Stimulated activated effector memory CD8-positive, alpha-beta T cell treated with anti-CD3 and anti-CD28 coated beads, Interleukin-12 subunit alpha, Interleukin-12 subunit beta, amount 100 ng/mL, for 72 hours (primary cell): ENCODE measurements at places on chromosomes 5 and 9.

GRCh38 chr5:157459715-157460599 lies at the start of gene NIPAL4:
TSS of gene NIPAL4 (plus strand) at chr5:157460213. CDS start at chr5:157460321, 108 bp downstream.
- peak; percentile 16 for DNase-seq

DNA sequence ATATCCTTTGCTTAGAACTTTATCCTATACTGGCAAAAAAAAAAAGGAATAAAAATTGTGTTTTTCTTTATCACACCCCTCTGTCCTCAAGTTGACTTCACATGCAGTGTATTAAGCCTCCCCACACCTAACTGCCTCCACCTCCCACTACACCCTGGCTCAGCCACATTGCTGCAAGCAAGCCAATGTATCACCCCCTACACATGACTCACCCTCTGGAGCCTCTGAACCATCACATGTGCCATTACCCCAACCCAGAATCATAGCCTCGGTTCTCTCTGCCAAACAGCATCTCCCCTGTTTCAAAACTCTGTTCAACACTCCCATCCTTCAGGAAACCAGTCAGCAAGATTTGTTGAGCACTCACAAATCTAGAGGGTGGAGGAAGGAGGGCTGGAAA lies 209.0 kb downstream of the CWC27 start:
- DNase-seq, result no peak

- DNase-seq, result peak; percentile 37
Measured at GRCh38 chr9:88791105-88791805, 200.0 kb upstream of the S1PR3 start.

DNA sequence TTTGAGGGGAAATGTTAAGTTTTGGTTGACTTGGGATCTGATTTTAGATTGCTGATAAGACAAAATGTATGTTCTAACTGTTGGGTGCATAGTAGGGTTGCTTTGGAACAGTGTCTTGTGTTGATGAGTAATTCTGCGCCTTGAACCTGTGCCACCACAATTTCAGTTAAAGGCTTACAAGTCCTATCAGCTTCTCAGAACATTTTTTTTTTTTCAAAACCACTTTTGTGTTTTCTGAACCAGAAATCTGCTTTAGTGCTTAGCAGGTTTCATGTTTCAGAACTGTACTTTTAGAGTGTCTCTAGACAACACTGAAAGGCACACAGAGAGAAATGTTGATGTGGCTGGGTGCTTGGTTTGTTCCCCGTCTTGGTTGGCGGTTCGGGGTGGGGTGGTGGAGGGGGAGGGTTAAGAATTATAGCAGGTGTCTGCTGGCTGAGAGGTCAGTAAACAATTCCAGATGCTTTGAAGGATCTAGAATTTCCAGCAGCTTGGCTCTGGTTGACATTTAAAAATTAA lies 84.6 kb downstream of the ANKRD55 start:
- DNase-seq, result no peak

DNA sequence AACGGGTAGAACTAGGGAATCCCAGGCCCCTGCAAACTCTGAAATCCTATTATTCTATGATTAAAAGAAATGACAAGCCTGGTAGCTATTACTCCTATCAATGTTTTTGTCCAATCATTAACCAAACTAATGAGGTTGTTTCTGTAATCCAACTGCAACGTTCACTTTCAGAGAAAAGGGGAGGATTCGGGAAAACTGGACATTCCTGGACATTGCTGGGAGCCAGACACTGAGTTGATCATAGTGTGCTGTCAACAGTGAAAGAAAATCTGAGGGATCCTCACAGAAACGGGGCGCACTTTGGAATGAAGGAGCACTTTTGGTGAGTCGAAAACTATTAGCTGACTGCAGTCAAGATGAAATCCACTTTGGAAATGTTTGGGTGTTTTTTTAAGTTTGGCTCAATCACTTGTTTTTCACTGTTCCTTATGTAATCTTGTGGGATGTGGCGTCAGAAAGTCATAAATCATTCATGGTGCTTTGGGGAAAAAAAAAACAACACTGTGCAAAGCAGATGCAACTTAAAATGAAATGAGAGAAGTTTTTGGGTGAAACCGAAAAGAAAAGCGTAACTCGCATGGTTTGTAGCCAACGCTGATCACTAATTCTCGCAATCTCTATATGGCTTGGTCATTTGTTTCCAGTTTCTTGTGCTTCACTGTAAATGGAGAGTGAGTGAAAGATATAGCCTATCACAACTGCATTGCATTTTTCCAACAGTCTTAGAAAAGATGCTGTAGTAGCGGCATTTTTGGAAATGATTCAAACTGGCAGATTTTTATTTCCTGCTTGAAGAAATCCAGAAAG lies 51.2 kb upstream of the ADRA1B start:
- no peak for DNase-seq

- DNase-seq, result no peak
Measured at GRCh38 chr9:134444038-134444315, 117.7 kb downstream of the RXRA start.

- no peak for DNase-seq
Measured at GRCh38 chr5:75274486-75274885, 37.8 kb upstream of the ANKRD31 start.

GRCh38 chr5:64838376-64838775 lies 69.6 kb downstream of the CWC27 start:
- no peak for DNase-seq

DNA sequence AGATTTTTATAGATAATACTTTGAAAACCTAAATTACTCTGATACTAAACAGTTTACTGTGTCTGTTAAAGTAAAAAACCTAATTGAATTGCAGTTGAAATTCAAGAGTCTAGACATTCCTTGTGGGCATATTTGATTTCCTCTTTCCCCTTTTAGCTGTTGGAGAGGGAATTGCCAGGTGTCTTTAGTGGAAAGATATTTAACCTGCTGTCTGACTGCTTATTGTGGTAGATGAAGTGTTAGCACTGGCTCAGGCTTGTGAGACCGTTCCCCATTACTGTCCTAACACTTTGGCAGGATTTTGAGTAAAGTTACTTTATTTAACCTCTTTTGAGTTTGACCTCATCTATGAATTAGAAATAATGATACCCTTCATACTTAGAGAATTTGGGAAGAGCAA lies 16.4 kb downstream of the MAP3K1 start:
- DNase-seq, result no peak

GRCh38 chr5:111135946-111136345 lies 43.8 kb downstream of the WDR36 start:
- DNase-seq, result no peak

GRCh38 chr5:24747327-24747726 lies 102.5 kb upstream of the CDH10 start:
- DNase-seq, result no peak

DNA sequence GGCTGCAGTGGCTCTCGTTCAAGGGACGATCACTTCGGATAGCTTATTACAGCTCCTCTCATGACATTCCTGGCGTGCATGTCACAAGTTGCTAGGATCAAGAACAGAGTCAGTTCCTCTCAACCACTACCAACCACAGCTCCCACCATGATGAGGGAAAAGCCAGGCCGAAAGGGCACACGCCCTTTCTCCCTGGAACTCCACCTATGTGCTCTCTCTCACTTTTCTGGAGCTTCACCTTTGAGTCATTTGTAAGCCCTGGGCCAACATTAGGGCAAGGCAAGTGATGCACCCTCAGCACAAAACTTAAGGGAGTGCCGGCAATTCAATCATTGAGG lies 1.6 kb downstream of the SPACA9 start:
- DNase-seq, result no peak

GRCh38 chr5:109739741-109740728 lies 50.3 kb downstream of the MAN2A1 start:
- DNase-seq, result no peak

- no peak for DNase-seq
Measured at GRCh38 chr5:172293745-172294342, 10.3 kb upstream of the UBTD2 start.

- no peak for DNase-seq
Measured at GRCh38 chr9:91844190-91844589, 105.8 kb downstream of the ROR2 start.

- no peak for DNase-seq
Measured at GRCh38 chr9:87859786-87860185, 22.9 kb upstream of the SPATA31E1 start.

- peak; percentile 42 for DNase-seq
Measured at GRCh38 chr5:157312492-157312891, 46.6 kb downstream of the CYFIP2 start.

GRCh38 chr5:172642051-172642409 lies 967 bp downstream of the NEURL1B start:
- DNase-seq, result no peak

DNA sequence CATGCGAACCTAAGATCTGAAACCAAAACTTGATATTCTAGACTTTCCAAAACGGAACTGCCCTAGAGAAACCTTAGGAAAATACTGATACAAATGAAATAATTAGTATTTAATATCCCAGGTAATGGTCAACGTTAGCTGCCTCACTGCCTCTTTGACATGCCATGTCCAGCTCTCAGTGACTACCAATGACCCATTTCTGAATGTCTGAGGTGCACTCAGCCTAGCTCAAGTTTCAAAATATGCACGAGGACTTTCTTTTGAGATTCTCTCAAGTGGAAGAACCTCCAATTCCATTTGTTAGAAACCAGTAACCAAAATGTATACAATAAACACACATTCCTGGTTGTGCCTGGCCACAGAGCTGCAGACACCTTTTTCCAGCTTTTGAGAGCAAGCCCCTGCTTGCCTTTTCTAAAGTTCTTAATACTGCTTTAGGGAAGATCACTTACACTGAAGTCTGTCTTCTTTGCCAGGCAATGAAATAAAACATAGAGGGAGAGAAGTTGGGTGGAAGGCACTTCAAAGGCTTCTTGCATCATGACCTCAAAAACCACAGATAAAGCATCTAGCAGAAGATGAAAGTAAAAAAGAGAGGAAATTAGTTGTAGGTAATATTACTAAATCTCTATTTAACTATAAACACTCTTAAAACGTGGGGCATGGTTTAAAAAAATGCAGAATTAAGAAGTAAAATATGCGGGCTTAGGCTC lies 87.9 kb downstream of the MRPS27 start:
- DNase-seq, result no peak

DNA sequence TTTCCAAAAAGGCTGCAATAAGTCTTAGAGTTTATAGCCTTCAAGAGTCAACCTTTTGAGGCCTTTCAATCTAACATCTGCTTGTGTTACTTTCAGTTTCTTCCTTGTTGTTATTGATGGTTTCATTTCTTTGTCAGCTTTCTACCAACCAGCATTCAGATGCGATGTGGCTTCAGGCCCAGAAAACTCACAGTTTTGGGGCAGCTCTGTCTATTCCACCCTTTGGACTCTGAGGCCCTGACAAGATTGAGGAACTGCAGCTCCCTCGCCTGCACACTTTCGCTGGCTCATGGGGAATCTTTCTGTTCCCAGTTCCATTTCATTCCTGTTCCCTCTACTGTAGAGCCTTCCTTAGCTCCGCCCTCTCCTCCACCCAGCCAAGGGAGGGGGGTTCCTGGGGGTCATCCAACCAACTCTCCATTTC lies 13.3 kb upstream of the WHRN start:
- DNase-seq, result no peak

GRCh38 chr9:36025746-36026145 lies 11.0 kb upstream of the RECK start:
- no peak for DNase-seq

GRCh38 chr9:77957652-77958051 lies 74.0 kb downstream of the GNAQ start:
- DNase-seq, result no peak

DNA sequence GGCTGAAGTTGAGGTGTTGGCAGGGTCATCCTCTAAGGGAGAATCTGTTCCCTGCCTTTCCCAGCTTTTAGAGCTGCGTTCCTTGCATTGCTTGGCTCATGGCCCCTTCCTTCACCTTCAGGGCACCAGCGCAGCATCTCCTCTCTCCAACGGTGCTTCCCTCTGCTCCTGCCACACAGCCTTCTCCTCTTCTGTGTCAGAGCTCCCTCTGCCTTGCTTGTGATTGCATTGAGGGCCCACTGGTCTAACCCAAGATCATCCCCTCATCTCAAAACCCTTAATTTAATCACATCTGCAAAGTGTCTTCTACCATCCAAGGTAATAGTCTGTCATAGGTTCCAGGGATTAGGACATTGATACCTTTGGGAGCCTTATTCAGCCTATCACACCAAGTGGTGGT lies 205.7 kb upstream of the TBCA start:
- no peak for DNase-seq

- DNase-seq, result no peak
Measured at GRCh38 chr9:28926306-28926705, 1353.0 kb upstream of the C9orf72 start.

DNA sequence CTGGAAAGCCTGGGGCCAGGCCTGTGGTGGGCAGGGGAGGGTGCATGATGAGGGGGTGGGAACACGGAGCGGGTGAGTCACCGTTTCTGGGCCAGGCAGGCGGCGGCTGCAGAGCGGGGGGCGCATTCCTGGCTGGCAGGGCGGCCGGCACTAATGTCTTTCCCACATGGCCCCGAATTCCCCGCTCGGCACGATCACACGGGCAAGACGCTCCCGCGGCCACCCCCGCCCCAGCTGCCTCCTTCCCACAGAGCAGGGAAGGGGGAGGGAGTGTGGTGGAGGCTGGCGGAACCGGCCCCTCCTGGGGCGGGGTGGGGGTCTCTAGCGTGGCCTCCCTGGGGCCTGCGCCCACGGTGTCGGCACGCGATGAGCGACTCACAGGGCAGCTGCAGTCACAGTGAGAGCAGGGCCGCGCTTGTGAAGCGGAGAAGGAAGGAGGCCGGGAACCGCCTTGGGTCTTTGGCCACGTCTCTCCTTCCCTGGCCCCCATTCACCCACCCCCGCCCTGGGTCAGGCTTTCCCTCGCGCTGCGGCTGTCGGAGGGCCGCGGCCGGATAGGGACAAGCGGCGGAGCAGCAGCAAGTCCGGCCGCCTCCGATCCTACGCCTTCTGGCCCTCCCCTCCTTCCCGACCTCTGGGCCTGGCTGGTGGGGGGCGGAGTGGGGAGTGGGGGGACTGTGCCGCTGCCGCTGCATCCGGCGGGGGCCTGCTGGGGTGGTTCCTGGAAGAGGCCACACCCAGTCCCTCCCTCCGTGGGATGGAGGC lies 48.9 kb downstream of the CXXC5 start:
- DNase-seq, result no peak

GRCh38 chr5:178461004-178461730 lies 129.0 kb downstream of the COL23A1 start:
- peak; percentile 51 for DNase-seq
